CD8-positive, alpha-beta memory T cell (primary cell): ENCODE measurements at places on chromosomes 2 and 18. TPM values are rescaled to one million over a fixed set of nuclear protein-coding genes. Genes with fewer than 3 reads are reported as not detected.

The EFHD1 gene
- 0.33 TPM for total RNA-seq

The SRD5A2 gene
- not detected for total RNA-seq

DNA sequence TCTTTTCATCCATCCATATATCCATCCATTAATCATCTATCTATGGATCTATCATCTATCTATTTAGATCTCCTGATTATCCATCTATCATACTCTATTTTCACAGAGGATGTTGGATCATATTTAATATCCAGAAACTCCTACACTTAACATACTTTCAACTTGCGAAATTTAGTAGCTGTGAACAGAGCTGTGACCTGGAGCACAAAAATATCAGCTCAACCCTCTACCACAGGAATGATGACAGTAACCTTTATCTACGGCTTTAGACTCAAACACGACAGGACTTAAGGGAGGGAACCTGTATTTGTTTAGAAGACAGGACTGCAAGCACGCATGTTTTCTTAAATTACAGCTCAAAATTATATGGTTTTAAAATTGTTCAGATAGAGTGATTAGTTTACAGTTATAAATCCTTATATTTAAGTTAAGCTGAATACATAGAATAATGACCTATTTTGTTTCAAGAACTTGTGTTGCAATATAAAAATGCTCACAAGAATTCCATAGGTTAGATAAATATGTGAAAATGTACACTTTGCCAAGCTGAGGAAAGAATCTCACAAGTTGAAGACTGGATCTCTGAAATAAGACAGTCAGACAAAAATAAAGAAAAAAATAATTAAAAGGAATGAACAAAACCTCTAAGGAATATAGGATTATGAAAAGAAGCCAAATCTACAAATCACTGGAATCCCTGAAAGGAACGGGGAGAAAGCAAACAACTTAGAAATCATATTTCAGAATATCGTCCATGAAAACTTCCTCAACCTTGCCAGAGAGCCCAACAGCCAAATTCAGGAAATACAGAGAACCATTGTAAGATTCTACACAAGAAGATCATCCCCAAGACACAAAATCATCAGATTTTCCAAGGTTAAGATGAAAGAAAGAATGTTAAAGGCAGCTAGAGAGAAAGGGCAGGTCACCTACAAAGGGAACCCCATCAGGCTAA, 142.0 kb downstream of the COL6A3 start:
- no peak for DNase-seq

DNA sequence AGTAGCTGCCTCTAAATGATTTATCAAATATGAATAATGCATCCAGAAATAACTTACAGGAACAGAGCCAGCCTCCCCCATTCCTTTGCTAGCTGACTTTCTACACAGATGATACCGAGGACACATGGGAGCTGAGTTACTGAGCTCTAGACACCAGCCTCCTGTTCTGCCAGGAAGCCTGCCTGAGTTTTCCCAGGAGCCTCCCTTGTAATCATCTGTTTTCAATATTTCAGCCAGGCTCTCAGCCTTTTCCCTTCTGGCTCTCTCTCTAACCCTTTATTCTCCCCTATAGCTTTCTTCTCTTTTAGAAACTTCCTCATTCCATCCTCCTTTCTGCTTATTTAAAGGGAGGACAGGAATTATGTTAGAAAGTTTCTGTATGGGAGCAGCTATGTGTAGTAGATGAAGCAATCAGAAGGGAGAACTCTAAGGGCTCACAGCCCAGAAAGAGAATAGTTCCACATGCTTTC, 911.6 kb downstream of the TDRD15 start:
- DNase-seq, result no peak

DNA sequence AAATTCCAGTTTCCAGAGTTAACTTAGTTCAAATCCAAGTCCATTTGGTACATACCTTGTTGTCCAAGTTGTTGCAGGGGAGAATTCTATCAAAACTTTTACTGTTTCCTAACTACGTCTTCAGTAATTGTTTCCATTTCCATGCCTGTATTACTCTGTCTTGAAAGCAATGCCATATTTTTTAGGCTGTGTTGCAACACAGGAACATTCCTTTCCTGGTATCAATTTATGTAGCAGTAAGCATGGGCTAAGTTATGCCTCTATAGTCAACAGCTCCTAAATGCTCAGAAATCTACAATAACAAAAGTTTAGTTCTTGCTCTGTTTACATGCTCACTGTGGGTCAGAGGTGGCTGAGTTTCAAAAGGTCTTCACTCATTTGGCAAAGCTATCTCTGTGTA, 1943.8 kb upstream of the PIK3C3 start:
- no peak for DNase-seq

The KCNG3 gene
- 0.07 TPM for total RNA-seq

The MDH1B gene
- 0.81 TPM for total RNA-seq

The PARD6G gene
- total RNA-seq, result 0.48 TPM

The SPC25 gene
- total RNA-seq, result 24.1 TPM

DNA sequence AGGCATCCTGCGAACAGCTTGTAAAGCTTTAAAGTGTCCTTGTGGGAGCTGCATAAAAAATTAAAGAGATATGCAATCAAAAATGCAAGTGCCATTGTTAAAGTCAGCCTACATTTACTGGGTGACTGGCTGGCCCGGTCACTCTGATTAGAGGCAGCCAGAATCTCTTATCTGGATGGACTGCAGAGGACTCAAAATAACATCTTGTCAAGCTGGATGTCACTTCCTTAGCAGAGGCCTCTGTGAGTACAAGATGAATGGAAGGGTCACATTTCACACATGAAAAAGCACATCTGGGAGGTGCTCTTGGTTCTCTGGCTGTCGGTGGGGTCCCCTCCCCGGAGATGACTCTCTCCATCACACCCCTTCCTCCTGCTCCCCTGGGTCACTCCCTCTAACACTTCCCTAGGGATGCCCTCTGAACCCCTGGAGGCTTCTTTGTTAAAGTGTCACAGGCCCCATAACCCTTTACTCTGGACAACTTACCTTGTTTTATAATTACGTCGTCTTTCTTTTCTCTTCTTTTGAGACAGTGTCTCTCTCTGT, 122.1 kb downstream of the SH3BP4 start:
- DNase-seq, result no peak

- DNase-seq, result no peak
These were observed 58.0 kb downstream of the RAB31 start for GRCh38 chr18:9766076-9766481.

DNA sequence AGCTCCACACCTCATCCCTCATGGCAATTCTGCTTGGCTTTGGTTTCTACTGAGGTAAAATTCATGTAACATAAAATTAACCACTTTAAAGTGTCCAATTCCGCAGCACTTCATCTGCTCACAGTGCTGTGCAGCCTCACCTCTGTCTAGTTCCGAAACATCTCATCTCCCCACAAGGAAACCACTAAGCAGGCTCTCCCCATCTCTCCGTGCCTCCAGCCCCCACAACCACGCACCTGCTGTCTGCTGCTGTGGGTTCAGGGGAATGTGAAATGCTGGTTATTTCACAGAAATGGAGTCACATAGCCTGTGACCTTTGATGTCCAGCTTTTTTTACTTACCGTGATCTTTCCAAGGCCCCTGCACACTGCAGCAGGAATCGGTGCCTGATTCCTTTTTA, 7.7 kb upstream of the GPC1 start:
- no peak for DNase-seq

DNA sequence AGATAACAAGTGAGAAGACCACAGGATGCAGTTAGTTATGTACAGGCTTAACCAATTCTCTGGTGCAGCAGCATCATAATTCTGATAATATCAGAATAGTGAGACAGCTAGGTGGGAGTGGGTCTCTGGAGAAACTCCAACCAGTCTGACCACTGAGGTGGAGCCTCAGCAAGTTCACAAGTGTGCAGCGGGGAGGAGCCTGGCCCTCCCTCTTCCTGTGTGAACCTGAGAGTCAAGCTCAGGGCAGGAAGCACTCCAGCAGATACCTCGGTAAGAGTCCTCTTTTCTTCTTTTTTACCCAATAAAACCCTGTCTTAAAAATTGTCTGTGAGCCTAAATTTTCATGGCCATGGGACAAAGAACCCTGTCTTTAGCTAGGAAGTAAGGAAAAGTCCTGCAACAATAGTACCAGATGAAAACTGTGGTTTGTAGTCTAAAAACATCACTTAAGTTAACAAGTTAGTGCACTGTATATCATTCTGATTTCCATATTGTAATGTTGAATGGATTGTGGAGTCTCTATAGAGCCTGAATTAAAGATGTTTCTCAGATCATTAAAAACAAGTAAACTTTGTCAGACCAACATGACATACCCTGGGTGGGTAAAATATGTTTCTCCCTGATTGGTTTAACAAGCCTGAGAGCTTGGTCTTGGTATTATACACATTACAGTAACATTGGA, 370.8 kb downstream of the TMEM182 start:
- no peak for DNase-seq

DNA sequence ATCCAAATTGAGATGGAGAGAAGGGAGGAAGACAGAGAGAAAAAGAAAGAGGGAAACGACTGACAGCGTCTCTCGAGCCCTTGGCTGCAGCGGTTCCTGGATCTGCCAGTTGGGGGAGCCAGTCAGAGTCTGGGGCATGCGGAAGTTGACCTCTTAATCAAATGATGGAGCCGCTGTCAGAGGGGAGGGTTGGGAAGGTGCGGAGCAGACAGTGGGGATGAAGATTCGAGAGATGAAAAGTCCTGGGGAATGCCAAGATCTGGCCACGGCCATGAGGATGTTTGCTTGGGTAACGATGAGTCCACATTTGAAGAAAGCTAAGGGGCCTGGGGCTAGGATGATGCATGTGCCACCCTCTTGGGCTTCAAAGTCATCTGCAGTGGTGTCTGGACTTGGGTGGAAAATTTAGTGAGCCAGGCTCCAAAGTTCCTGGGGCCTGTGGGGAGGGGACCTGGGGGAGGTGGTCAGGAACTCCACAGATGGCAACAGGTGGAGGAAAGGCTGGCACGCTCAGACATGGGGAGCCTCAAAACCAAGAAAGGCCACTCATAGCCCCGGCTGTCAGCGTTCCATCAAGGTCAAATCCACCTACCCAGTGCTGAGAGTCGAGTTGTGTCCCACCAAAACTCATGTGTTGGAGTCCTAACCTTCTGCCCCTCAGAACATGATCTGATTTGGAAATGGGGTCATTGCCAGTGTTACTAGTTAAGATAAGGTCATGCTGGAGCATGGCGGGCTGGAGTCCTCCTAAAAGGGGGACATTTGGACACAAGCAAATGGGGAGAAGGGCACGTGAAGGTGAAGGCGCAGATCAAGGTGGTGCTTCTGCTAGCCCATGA, 200.1 kb downstream of the NDUFA10 start:
- DNase-seq, result peak; percentile 33

The GREB1 gene
- 0.94 TPM for total RNA-seq

DNA sequence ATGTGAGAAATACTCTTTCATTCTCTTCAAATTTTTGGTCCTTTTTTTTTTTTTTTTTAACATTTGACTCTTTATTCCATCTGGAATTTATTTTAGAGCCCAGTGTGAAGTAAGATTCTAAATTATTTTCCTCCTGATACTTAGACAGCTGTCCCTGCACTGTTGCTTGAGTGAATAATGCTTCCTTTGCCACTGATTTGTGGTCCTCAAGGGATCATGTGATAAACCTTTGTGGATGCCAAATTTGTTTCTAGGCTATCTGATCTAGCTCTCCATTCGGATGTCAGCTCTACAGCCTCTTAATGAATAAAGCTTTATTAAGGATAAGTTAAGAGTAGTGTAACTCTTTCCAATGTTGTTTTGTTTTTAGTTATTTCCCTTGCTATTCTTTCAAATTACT, 142.3 kb downstream of the SMAD7 start:
- DNase-seq, result no peak

DNA sequence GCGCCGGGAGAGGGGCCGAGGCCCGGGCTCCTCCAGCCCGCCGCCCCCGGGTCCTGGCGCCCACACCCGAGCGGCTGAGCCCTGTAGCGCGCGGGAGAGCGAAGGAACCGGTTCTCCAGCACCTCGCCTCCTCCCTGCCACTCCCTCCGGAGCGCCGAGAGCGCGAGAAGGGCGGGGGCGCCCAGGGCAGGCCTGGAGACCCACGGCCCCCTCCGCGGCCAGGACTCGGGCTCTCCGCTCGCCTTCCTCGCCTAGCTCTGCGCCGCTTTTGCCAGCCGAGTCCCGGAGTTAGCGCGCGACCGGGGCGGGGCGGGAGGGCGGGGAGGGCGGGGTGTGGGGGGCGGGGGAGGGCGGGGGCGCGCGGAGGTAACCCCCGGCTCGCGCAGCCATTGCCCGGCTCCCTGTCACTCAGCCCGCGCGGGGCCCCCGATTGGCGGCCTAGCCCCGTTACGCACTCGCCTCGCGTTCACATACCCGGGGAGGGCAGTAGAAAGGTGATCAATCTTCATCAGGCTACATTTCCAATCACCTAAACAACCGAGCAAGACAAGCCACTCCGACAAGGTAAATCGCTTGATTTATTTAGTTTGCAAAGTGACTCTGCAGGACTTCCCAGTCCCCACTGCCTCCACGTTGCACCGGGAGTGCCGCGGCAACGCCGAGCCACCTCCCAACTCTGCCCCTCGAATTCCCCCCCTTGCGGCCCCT, at the start of gene OTX1:
TSS of gene OTX1 (plus strand) at position 497 of the 708 bp plus-strand sequence. CDS start 2,161 bp downstream, outside the sequence.
- no peak for DNase-seq

- no peak for DNase-seq
These were observed 103.5 kb downstream of the LBH start for GRCh38 chr2:30334762-30335363.

- DNase-seq, result no peak
These were observed 385.4 kb upstream of the SYT4 start for GRCh38 chr18:43662657-43663056.

The GPR35 gene
- total RNA-seq, result 9.0 TPM

- no peak for DNase-seq
These were observed 2.7 kb downstream of the GEN1 start for GRCh38 chr2:17756668-17757067.

- DNase-seq, result no peak
These were observed 176.0 kb downstream of the LTBP1 start for GRCh38 chr2:33122726-33123125.

- DNase-seq, result no peak
These were observed 32.8 kb downstream of the TGFA start for GRCh38 chr2:70520825-70521224.

DNA sequence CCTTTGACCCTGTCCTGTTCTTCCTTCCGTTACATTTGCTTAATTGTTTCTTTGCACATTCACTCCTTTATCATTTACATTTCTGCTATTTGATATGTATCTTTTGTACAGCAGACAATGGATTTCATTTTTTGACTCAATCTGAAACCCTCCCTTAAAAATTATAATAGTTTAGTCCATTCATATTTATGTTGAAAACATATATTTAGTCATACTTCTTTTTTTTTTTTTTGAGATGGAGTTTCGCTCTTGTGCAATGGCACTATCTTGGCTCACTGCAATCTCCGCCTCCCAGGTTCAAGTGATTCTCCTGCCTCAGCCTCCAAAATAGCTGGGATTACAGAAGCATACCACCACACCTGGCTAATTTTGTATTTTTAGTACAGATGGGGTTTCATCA, 95.3 kb upstream of the TGFA start:
- DNase-seq, result no peak

DNA sequence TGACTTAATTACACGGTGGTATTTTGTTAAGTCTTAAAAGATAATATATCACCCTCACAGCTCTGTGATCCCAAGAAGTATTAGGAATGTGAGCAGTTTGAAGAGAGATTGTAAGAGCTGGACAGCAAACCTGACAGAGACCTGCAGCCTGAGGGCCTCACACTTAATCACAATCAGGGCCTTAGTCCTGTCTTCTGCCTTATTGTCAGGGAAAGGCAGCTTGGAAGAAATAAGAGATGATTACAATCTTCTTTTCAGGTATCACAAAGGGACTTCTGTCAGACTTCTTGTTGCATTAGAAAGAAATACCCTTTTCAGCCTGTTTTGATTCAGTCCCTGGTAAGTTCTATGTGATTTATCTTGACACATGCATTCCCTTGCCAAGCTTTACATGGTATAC, 1433.8 kb upstream of the SLC39A10 start:
- no peak for DNase-seq
